ENCODE measurements at places on chromosomes 7 and 10.

GRCh38 chr10:76036111-76036940 lies 604.9 kb downstream of the LRMDA start:
- H3K27me3 ChIP-seq, result no peaks in the 10 kb centered on the region
- H3K4me1 ChIP-seq, result peaks cover 30% of the 10 kb centered on the region
- no peaks in the 10 kb centered on the region for H3K36me3 ChIP-seq

GRCh38 chr10:21989453-21990154 lies 13.9 kb downstream of the DNAJC1 start:
- H3K27ac ChIP-seq, result no peak overlapping the region
- H3K4me1 ChIP-seq, result no peaks in the 10 kb centered on the region
- H3K27me3 ChIP-seq, result no peaks in the 10 kb centered on the region
- H3K36me3 ChIP-seq, result no peaks in the 10 kb centered on the region

DNA sequence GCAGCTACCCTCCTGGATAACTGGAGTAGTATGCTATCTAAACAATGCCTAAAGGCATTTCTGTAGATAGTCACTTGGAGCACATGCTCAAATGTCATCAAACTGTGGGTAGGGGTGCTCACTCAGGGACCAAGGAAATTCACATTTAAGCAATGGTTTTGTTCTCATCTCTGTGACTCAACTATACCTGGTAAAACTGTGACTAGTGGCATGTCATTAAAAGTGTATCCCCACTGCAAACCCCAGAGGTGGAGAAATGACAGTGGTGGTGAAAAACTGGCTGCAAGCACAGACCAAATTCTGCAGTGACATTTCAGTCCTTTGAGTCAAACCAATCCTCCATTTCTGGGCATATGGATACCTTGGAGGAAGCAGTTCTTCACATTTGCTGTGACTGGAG lies 134.2 kb upstream of the EFCAB10 start:
- DNase-seq, result no peak
- no peaks in the 10 kb centered on the region for H3K36me3 ChIP-seq
- no peak overlapping the region for H3K27ac ChIP-seq
- no peak overlapping the region for H3K4me3 ChIP-seq
- no peaks in the 10 kb centered on the region for H3K4me1 ChIP-seq

DNA sequence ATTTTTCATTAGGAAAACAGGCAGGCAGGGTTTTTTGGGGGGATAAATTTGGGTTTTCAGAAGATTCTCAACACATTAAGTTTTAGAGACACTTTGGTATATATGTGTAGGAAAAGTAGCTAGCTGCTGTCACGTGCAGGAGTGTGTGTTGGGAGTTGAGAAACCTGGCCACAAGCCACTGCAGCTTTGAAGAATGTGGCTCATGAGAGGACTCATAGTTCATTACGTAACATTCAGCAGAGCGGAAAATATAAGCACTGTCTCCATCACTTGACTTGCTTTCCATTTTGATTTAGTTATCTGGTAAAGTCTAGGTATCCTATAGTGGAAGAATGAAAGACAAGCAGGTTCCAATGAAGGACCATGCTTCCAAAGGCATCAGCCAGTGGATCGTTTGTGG lies 31.2 kb downstream of the SMNDC1 start:
- peak overlapping the region; percentile 78 for H3K27ac ChIP-seq
- H3K36me3 ChIP-seq, result no peaks in the 10 kb centered on the region
- peaks cover 22% of the 10 kb centered on the region for H3K4me1 ChIP-seq

DNA sequence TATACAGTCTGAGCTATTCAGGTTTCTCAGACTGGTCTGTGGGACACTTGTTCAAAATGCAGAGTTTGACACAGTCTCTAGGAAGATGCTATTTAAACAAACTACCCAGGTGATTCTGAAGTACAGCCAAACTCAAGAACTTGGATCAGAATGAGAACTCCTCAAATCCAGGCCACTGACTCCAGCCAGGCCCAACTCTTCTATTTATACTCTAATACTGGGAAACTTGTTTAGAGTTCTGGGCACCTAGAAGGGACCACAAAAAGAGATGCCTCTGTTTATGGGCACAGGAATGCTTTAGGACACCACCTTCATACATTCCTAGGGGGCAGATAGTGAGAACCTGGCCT lies 40.1 kb upstream of the ADD3 start:
- H3K4me3 ChIP-seq, result no peak overlapping the region
- peak overlapping the region; percentile 49 for H3K27ac ChIP-seq
- no peaks in the 10 kb centered on the region for H3K27me3 ChIP-seq
- no peaks in the 10 kb centered on the region for H3K36me3 ChIP-seq
- no peak for DNase-seq

- no peak for DNase-seq
- peaks cover 52% of the 10 kb centered on the region for H3K36me3 ChIP-seq
- no peak overlapping the region for H3K4me3 ChIP-seq
- H3K27me3 ChIP-seq, result no peaks in the 10 kb centered on the region
- H3K4me1 ChIP-seq, result no peaks in the 10 kb centered on the region
Measured at GRCh38 chr10:32929634-32930033, 28.4 kb downstream of the ITGB1 start.

All from lung (tissue), 17 donors.